ENCODE measurements at places on chromosomes 3 and 15.
A peak's percentile ranks its signal among the peaks of the same experiment; 100 is the strongest.

DNA sequence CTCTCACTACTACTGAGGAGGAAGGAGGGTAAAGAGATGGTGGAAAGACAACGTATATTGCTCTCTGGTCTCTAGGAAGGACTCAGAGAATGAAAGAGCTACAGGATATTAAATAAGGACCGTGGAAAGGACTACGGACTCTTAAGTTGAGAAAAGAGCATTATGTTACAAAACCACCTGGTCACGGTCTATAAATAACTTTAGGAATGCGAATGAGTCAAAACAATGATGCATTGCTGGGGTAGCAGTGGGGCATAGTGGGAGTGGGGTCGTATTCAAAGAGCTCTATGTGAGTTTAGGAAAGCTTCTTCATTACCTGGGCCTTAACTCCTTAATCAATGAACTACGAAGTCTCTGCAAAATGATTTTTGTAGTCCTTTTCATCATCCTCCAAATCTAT lies 295.7 kb upstream of the SOX14 start:
- DNase-seq: no peak

DNA sequence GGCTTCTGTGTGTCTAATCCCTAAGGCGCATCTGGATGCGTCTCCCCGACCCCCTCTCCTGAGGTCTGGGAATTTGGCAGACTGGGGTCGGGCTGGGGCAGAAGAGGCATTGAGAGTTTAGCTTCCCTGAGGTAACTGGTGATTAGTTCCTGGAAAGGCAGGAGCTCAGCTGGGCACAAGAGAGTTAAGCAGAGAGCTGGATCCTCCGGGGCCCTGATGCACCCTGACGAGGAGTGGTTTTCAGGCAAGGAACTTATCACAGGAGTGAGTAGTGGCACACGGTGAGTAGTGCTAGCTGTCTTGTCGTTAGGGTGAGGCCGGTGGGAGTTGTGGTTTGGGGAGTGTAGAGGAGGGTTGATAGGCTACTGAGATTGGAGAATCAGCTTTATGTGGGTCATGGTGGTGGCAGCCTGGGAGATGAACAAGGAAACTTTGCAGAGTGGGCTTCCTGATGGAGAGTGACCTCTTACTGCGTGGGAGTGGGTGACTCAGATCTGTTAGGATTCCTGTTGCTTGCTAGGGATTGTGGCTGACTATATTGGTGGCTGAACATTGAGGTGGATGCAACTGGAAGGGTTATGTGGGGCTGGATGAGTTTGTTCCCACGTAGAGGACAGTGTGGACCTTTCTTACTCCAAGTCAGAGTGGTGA lies 897 bp downstream of the RAD54L2 start:
- no peak for DNase-seq

DNA sequence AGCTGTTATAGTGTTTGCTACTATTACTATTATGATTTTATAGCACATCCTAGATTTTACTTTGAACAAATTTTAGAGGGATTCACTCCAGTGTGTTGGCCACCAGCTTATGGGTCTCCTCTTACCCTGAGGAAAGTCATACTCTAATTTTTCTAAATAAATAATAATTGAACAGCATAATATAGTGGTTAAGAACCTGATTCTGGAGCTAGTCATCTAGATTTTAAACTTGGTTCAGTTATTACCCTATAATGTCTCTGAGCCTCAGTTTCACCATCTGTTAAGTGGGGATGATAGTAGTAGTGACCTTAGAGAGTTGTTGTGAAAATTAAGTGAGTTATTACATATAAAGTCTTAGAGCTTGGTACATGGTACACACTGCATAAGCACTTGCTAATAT lies 30.7 kb upstream of the TOPAZ1 start:
- DNase-seq: no peak

DNA sequence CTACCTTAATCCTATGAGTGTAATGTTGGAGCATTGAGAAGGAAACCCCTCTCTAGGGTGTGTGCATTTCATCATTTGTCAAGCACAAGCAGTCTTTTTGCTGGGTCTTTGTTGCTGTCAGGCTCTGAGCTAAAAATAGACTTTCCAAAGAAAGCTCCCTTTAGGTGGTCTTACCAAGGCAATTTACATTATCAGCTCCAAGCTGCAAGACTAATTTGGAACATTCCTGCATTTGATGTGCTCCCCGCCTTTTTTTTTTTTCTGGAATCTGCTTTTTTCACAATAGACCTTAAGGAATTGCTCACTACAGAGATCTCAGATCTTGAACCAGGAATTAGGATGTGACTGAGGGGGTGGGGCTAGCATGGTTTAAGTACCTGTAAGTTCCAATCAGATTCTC lies 60.6 kb upstream of the STAC start:
- DNase-seq: no peak

DNA sequence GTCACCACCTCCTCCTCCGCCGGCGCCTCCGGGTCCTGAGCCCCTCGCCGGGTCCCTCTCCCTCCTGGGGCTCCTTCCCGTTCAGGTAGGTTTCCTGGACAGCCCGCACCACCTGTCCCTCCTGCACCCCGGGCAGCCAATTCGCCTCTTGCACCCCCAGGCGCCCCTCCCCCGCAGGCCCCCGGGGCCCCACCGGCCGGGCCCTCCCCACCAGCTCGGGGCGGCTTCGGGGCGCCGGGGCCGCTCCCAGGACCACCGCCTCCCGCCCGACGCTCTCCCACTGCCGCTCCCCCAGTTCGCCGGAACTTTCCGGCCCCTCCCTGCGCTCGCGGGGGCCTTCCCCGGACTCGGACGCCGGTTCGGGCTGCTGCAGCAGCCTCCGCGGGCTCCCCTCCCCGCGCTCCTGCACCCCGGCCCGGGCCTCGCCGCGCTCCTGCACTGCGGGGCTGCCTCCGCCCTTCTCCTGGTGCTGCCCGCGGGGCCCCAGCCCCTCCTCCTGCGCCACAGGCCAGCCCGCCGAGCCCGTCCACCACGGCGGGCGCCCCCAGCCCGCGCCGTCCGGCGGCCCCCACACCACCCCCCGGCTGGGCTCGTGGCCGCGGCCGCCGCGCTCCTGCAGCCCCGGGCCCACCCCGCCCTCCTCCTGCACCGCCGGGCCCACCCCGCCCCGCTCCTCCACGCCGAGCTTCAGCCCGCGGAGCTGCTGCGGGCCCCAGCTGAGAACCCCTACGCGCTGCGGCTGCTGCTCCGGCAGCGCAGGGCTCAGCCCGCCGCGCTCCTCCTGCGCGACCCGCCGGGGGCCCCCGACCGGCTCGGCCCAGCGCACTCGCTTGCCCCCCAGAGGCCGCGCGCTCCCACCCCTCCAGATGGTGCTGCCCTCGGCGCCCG lies 587 bp upstream of the TNK2 start:
- DNase-seq: no peak

DNA sequence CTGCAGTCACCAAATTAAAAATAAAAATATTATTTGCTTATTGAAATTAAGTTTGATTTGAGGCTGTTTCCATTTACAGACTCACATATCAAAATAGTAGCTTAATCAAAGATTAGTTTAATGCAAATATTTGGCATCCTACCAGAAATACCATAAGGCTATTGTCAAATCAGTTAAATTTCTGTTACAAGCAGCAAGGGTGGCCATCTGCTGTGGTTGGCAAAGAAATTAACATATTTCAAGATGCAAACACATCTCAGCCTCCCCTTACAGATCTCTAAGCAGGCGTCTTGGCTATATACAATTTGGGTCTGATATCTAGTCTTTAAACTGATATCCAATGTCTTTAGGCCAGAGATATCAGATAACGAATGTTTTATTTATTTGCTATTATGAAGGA lies 83.2 kb upstream of the NEDD4 start:
- no peak for DNase-seq

DNA sequence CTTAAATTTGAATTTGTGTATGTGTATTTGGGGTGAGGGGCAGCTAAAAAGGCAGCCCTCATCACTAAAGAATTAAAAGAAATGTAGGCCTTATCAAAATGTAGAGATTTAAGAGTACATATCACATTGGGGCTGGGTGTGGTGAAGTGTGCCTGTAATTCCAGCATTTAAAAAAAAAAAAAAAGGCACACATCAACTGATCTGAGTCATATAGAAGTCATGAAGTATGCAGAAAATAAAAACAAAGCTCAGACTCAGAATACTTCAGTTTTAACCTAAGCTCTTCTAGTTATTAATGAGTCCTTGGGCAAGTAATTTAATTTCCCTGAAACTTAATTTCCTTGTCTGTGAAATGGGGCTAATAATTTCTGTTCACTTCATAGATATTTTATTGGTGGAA lies 31.6 kb downstream of the SLC24A1 start:
- no peak for DNase-seq

GRCh38 chr3:42500909-42501308 lies 1.5 kb upstream of the VIPR1 start:
- DNase-seq: no peak

DNA sequence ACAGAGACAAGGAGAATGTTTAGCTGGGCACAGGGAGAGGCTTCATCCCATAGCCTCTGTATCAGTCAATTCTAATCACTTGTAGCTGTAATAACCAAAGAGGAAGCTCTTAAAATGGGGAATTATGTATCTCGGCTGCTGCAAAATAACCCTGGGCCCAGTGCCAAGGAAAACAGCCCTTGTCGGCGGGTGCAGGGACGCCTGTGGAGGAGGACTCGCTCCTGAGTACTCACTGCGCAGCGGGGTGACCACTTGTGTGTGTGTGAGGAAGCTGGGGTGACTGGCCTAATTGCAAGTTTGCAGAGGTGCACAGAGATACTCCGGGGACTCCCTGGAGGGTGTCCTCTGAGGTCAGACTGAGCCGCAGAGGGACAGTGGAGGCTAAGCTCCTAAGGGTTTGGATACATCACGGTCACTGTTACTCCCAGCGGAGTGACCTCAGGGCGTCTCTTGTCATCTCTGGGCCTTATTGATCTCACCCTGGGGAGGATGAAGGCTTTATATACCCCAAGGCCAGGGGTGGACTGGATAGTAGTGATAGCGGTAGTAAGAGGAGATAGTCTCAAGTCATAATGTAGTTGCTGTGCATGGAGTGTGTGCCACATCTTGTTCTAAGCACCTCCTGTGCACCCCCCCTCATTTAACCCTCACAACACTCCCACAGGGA lies 37.2 kb downstream of the SLC6A6 start:
- DNase-seq: peak; percentile 68

- no peak for DNase-seq
These were observed 117.5 kb upstream of the ARHGEF3 start for GRCh38 chr3:56919137-56919796.

GRCh38 chr3:122916084-122916483 lies 111.5 kb downstream of the SEMA5B start:
- no peak for DNase-seq

All from CD4-positive, alpha-beta T cell treated with Interleukin-15 for 1 hour (primary cell).